ENCODE measurements at places on chromosomes 2 and 18.

- peak; percentile 79 for DNase-seq
Observed at GRCh38 chr2:186755066-186755465, 61.2 kb downstream of the FAM171B start.

DNA sequence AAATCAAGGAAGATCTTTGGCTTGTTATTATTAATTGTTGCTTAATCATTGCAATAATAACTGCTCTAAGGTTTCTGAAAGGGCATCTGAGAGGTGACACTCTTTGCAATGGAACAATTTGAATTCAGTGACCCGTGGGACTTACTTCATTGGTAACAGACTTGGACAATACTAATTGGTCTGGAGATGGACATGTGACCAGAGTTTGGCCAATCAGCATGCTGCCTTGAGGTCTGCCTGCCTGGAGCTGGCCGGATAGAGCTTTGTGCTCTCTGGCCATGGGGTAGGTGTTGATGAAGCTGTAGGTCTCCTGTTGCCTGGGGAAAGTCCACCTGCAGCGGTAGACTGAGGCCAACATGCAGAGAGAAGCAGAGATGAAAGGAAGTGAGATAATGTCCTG lies 24.0 kb upstream of the VPS4B start:
- DNase-seq, result no peak

DNA sequence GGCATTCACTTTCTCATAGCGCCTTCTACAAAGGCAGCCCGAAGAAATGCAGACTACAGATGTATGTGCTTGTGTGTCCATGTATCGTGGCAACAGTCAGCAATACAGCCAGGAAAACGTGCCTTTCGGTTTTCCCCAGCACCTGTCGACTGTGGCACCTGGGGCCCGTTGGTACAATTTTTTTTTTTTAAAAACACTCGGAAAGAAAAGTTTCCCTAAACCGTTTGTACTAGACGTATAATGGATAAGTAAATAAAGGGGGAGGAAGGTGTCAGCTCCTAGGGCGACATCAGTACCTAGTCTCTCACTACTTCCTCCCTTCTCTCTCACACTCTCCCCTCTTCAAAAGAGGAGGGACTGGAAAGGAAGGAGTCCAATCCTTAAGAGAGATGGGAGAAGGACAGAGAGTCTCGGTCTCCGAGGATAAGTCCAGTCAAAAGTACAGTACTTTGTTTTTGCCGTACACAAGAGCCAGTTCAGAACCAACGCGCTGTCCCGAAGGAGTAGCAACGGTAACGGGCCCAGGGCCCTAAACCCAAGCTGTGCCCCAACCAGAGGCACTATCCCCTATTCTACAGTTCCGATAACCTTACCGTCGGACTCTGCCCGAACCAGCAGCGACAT lies 759 bp downstream of the PPP4R3B start:
- DNase-seq, result peak; percentile 70

DNA sequence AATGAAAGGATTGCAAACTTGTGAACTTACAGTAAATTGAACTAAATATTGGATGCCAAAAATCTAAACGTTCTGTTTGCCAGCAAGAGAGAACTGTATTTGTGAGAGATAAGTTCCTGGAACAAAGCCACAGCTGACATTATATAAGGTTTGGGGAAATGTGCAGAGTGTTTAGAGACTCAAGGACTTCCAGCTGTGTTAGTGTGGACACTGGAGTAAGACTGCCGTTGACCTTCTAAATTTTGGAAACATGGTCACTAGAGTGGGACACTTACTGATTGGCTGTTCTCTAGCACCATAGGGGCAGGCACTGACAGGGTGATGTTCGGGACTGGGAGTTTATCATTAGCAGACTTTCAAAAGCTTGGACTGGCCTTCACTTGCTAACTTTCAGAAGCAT lies 40.5 kb downstream of the SCN9A start:
- peak; percentile 64 for DNase-seq

- no peak for DNase-seq
Observed at GRCh38 chr2:10522726-10523405, 74.7 kb upstream of the ODC1 start.

DNA sequence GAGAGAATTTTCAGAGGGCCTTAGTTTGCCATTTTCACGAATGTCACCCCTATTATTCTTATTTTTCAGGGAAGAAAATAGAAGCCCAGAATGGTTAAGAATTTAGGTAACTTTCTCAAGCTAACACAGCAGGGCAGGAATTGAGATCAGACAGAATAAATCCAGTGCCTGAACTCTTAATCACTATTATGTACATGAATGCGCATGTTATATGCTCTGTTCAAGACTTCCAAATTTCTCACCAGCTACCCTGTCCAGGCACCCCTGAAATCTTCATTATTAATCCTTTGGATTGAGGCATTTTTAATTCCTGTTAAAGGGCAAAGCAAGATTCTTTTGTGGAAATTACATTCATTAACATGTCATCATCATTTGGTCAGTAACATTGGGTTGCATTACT lies 218.4 kb downstream of the ACTR3 start:
- no peak for DNase-seq

- DNase-seq, result no peak
Observed at GRCh38 chr2:200496696-200497095, 13.2 kb downstream of the KCTD18 start.

DNA sequence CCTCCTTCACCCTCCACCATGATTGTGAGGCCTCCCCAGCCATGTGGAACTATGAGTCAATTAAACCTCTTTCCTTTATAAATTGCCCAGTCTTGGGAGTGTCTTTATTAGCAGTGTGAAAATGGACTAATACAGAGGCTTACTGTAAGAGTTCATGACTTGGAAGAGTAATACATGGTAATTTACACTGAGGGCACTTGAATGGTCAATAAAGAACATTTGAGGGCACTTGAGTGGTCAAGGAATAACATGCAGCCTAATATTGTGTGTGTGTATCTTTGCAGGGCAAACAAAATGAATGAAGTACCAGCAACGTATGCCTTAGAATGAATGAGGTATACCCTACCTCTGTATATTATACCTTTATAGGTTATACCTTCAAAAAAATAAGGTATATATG lies 190.4 kb upstream of the SOX11 start:
- DNase-seq, result no peak
